Type B pancreatic cell (in vitro differentiated cells): ENCODE measurements at places on chromosomes 7 and 10. TPM values are rescaled to one million over a fixed set of nuclear protein-coding genes. Genes with fewer than 3 reads are reported as not detected.

The PKD2L1 gene
- total RNA-seq, result 0.26 TPM in 1 of 2 replicates, not detected in the other

The ZNF488 gene
- 4.0 and 4.9 TPM in 2 replicates for total RNA-seq

The NUDT13 gene
- total RNA-seq, result 3.0 and 3.1 TPM in 2 replicates

The CYP3A4 gene
- total RNA-seq, result 4.2 and 10.0 TPM in 2 replicates

The DNAJC1 gene
- total RNA-seq, result 18.2 and 27.6 TPM in 2 replicates

The ZNF107 gene
- total RNA-seq, result 6.3 and 11.8 TPM in 2 replicates

The CYREN gene
- 43.4 and 51.0 TPM in 2 replicates for total RNA-seq

The MSS51 gene
- total RNA-seq, result 1.8 and 2.8 TPM in 2 replicates

The VWDE gene
- 1.0 and 2.1 TPM in 2 replicates for total RNA-seq

The NEUROG3 gene
- total RNA-seq, result 0.51 and 0.93 TPM in 2 replicates

The CNPY1 gene
- total RNA-seq, result not detected in 2 replicates

The MRM2 gene
- 29.3 and 35.3 TPM in 2 replicates for total RNA-seq

The SKIDA1 gene
- total RNA-seq, result 9.6 and 24.3 TPM in 2 replicates

DNA sequence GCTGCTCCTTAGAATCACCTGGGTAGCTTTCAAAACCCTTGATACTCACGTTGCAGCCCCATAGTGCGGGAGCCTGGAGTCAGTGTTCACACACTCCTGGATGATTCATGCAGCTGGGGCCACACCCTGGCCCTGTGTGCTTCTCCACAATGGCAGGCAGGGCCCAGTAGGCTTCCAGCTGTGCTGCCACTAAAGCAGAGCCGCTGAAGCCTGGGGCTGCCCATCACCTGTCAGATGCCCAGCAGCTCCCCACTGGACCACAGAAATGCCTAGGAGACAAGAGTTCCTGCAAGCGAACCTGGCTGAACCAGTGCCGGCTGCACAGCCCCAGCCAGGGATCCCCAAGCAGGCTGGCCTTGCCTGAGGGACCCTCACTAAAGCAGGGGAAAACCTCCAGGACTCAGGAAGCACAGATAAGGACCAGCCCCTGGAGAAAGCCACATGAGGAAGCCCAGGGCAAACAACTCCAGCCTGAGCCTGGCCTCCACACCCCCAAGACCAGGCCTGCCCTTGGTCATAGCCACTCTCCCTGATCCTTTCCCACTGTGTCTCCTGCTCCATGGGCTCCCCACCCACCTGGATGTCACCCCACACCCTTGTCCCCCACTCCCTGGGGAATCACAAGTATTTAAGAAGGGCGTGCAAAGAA lies 111.9 kb downstream of the GRID1 start:
- peaks cover 7% of the 10 kb centered on the region for H3K27me3 ChIP-seq
- H3K4me1 ChIP-seq, result peaks cover 26% of the 10 kb centered on the region
- no peak overlapping the region for H3K4me3 ChIP-seq

DNA sequence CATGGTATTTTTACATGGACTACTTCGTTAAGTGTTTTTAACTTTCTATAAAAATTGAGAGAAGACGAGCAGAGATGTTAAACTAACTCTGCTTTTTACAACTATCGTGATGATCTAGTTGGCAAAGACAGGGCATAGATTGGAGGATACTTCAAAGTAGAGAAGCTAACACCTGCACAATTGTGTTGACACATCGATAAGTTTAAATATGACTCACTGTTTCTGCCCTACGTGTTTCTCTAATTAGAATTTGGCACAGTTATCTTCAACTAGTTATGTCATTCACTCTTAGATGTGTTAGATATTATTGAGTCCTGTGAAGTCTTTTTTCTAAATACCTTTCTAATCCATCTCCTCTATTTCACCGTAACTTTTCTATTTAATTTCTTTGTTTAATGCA lies 68.5 kb upstream of the FERD3L start:
- no peak for DNase-seq
- H3K27me3 ChIP-seq, result no peaks in the 10 kb centered on the region
- H3K4me1 ChIP-seq, result peaks cover 5% of the 10 kb centered on the region
- H3K4me3 ChIP-seq, result no peak overlapping the region

- peaks cover 22% of the 10 kb centered on the region for H3K36me3 ChIP-seq
- peaks cover 44% of the 10 kb centered on the region for H3K4me1 ChIP-seq
- H3K27me3 ChIP-seq, result no peaks in the 10 kb centered on the region
- peak overlapping the region; percentile 91 for H3K27ac ChIP-seq
Observed at GRCh38 chr10:80196270-80196949, 8.9 kb downstream of the ANXA11 start.

GRCh38 chr7:81692146-81692905 lies 77.5 kb downstream of the HGF start:
- H3K36me3 ChIP-seq, result no peaks in the 10 kb centered on the region
- no peak for DNase-seq
- peaks cover 8% of the 10 kb centered on the region for H3K4me1 ChIP-seq
- H3K27ac ChIP-seq, result no peak overlapping the region

GRCh38 chr10:101839002-101839401 lies 4.6 kb downstream of the KCNIP2 start:
- H3K4me3 ChIP-seq, result peak overlapping the region; percentile 81
- peaks cover 46% of the 10 kb centered on the region for H3K27me3 ChIP-seq
- no peak for DNase-seq
- no peak overlapping the region for H3K27ac ChIP-seq
- H3K4me1 ChIP-seq, result peaks cover 25% of the 10 kb centered on the region

GRCh38 chr10:70809011-70809611 lies 6.6 kb upstream of the SGPL1 start:
- no peak for DNase-seq
- H3K36me3 ChIP-seq, result no peaks in the 10 kb centered on the region
- no peaks in the 10 kb centered on the region for H3K4me1 ChIP-seq
- peaks cover 7% of the 10 kb centered on the region for H3K27me3 ChIP-seq
- no peak overlapping the region for H3K4me3 ChIP-seq

GRCh38 chr10:31625566-31625965 lies 303.1 kb downstream of the ARHGAP12 start:
- no peaks in the 10 kb centered on the region for H3K27me3 ChIP-seq
- H3K4me3 ChIP-seq, result no peak overlapping the region
- peaks cover 7% of the 10 kb centered on the region for H3K4me1 ChIP-seq

- no peaks in the 10 kb centered on the region for H3K4me1 ChIP-seq
- no peaks in the 10 kb centered on the region for H3K27me3 ChIP-seq
- no peaks in the 10 kb centered on the region for H3K36me3 ChIP-seq
- H3K27ac ChIP-seq, result no peak overlapping the region
- H3K4me3 ChIP-seq, result no peak overlapping the region
- DNase-seq, result no peak
Observed at GRCh38 chr10:4407783-4408182, 418.2 kb upstream of the AKR1E2 start.

DNA sequence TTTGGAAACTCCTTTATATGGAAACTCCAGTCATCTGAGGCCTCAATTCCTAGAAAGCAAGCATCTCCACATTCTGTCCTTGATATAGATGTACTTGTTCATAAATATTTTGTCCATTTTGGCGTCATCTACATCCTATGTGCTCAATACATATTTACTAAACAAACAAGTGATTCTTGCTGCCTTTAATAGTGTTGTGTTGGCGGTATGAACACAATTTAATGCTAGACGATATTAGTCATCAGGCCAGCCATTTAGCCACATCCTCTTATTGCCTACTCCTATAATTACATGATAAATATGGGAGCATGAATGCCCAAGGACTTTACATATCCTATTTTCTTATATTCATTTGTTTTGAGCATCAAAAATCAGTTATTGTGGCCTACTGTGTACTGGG lies 18.5 kb upstream of the IFRD1 start:
- no peak overlapping the region for H3K27ac ChIP-seq
- no peaks in the 10 kb centered on the region for H3K36me3 ChIP-seq
- DNase-seq, result no peak
- H3K4me3 ChIP-seq, result no peak overlapping the region

DNA sequence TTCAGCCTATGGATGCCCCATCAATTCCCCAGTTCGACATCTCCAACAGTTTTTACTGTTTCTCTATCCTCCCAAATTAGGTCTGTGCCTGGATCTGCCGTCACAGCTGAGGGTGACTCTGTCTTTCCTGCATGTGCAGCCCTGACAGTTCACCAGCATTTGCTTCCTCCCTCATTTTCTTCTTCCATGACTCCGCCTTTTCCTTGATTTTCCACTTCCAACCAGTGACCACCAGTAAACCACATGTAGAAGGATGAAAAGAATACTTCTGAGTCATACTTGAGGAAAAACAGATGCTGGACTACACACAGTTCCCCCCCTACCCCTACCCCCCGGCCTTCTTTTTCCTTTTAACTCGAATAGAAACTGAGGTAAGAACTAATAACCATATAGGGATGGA lies 311.8 kb upstream of the POM121L12 start:
- H3K27me3 ChIP-seq, result no peaks in the 10 kb centered on the region
- no peaks in the 10 kb centered on the region for H3K36me3 ChIP-seq
- DNase-seq, result no peak
- H3K4me1 ChIP-seq, result peaks cover 28% of the 10 kb centered on the region
- H3K4me3 ChIP-seq, result no peak overlapping the region

- H3K36me3 ChIP-seq, result no peaks in the 10 kb centered on the region
- no peak for DNase-seq
Observed at GRCh38 chr10:58952747-58953466, 223.5 kb upstream of the PHYHIPL start.

DNA sequence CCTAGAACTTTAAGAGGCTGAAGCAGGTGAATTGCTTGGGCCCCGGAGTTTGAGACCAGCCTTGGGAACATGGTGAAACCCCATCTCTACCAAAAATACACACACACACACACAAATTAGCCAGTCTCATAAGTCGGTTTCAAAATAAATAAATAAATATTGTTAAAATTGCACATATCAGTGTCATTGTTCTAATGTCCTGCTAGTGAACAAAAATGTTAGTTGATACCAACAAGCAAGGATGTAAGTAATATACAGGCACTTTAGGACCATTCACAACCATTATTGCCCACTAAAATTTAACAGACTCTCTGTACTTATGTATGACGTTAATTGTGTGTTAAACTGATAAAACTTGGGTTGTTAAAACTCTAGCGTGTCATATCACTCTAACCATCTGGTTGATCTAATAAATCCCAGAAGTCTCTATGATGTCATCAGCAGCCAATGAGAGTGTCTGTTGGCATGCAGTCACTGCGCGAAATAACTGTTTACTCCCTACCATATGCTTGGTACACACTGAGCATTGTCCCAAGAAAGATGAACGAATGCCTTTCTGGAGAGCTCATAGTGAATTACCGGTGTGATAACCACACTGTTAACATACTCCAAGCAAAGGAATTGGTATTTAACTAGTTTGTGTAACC lies 30.4 kb upstream of the OTUD1 start:
- no peaks in the 10 kb centered on the region for H3K27me3 ChIP-seq
- DNase-seq, result no peak
- H3K36me3 ChIP-seq, result no peaks in the 10 kb centered on the region
- H3K4me1 ChIP-seq, result no peaks in the 10 kb centered on the region

DNA sequence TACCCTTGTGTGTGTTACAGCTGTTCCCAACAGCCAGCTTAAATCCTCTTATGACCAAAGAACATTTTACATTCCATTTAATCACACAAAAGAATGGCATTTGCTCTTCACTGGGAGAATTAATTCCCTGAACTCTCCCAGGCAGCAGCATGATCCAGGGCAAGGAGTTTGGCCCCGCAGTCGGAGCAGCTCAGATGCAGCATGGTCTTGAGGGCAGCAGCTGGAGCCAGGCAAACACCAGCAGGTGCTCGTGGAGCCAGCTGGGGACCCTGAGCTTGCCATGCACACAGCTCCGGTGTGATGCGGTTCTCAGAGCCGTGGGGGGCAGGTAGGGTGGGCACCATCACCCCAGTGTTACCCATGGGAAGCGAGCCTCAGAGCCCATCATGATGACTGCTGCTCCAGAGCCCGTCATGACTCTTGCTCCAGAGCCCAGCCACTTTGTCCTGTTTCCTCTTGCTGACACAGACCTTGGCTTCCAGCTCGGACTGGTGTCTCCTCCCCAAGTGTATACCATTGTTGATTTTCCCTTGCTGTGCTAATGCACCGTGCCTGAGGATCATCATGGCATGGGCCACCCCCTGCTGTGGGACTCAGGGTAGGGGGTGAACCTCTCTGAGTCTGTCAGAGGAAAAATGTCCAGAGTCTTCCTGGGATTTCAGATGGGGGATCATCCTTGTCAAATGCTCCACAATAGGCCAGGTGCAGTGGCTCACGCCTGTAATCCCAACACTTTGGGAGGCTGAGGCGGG lies 75.8 kb downstream of the ZRANB1 start:
- H3K36me3 ChIP-seq, result peaks cover 36% of the 10 kb centered on the region
- H3K4me3 ChIP-seq, result no peak overlapping the region
- no peak overlapping the region for H3K27ac ChIP-seq
- H3K27me3 ChIP-seq, result no peaks in the 10 kb centered on the region

GRCh38 chr10:30823651-30824050 lies 194.1 kb upstream of the LYZL2 start:
- H3K27me3 ChIP-seq, result no peaks in the 10 kb centered on the region
- H3K4me3 ChIP-seq, result no peak overlapping the region
- peaks cover 45% of the 10 kb centered on the region for H3K4me1 ChIP-seq
- no peaks in the 10 kb centered on the region for H3K36me3 ChIP-seq

- DNase-seq, result no peak
- H3K4me1 ChIP-seq, result peaks cover 15% of the 10 kb centered on the region
- no peak overlapping the region for H3K27ac ChIP-seq
- no peak overlapping the region for H3K4me3 ChIP-seq
- H3K36me3 ChIP-seq, result no peaks in the 10 kb centered on the region
- H3K27me3 ChIP-seq, result peaks cover 3% of the 10 kb centered on the region
Observed at GRCh38 chr7:25615003-25615402, 386.7 kb upstream of the NPVF start.

- DNase-seq, result no peak
- H3K36me3 ChIP-seq, result no peaks in the 10 kb centered on the region
- peaks cover 12% of the 10 kb centered on the region for H3K4me1 ChIP-seq
- no peak overlapping the region for H3K4me3 ChIP-seq
Observed at GRCh38 chr7:3695602-3696001, 394.6 kb downstream of the SDK1 start.

DNA sequence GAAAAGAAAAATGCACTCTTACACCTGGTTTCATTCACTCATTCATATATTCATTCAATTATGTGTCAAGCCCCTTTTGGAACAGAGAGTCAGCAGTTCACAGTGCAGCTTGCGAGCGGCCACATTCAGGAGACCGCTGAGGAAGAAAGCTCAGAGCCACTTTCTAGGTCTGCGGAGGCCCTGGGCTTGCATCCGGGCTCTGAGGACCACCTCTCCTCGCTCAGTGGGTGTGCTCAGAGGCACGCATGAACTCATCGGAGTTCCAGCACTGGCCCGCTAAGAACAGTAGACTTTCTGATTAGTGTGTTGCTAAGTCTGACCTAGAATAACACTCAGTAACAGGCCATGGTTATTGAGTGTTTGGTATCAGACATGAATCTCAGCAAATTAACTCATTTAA lies 1.8 kb upstream of the FAM107B start:
- H3K36me3 ChIP-seq, result no peaks in the 10 kb centered on the region
- DNase-seq, result no peak

- no peaks in the 10 kb centered on the region for H3K27me3 ChIP-seq
- peaks cover 4% of the 10 kb centered on the region for H3K36me3 ChIP-seq
- peaks cover 4% of the 10 kb centered on the region for H3K4me1 ChIP-seq
Observed at GRCh38 chr7:151608031-151608551, 88.4 kb upstream of the RHEB start.
